ENCODE measurements at places on chromosomes 5 and 9. TPM values are rescaled to one million over a fixed set of nuclear protein-coding genes. Genes with fewer than 3 reads are reported as not detected.

The PMPCA gene
- total RNA-seq: 36.7 TPM

- DNase-seq: no peak
These were observed 101.7 kb downstream of the ADAMTSL1 start for GRCh38 chr9:18575686-18576085.

DNA sequence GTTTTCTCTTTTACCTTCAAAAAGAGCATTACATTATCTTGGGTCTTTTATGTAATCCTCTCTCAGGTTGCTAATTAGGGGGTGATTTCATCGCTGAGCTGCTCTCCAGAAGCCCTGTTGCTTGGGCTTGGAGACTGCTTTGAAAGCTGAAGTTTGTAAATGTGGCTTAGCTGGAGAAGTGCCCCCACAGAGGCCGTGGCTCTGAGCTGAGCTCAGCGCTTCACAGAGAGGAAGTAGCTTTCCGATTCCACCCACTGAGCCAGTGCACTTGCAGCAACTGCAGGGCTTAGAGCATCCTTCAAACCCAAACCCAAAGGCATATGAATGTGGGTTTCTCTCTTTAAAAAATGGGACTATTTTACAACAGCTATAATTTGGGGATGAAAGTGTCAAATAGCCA lies 13.7 kb upstream of the NXNL2 start:
- DNase-seq: no peak

The FOXD4L5 gene
- total RNA-seq: under 0.01 TPM

DNA sequence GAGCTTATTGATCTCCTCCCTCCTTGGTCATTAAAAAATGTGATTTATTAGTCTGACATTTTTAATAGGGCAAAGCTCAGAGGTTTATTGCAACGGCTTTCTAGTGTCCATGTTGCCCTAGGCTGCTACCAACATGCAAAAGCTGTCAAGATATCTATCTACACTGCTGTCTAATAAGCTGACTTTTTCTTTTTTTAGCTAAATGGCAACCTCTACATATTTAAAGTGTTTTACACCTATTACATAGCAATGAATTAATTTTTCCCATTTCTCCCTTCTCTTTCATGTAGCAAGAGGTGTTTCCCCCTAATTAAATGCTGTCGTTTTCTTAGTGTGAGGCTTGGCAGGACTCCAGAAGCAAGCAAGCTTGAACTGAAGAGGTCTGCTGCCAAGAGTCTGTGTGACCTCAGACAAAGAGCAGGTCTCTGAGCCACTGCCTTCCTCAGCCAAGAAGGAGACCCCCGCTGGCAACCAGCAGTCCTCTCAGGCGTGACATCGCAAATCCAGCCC lies 79.4 kb downstream of the GAS1 start:
- DNase-seq: no peak

- peak; percentile 69 for DNase-seq
These were observed 5.2 kb downstream of the MEF2C start for GRCh38 chr5:88877826-88878225.

All from fibroblast of the aortic adventitia (primary cell).